ENCODE measurements at places on chromosomes 6 and 20.

GRCh38 chr20:57400821-57401564 lies 9.8 kb downstream of the RBM38 start:
- DNase-seq = no peak

DNA sequence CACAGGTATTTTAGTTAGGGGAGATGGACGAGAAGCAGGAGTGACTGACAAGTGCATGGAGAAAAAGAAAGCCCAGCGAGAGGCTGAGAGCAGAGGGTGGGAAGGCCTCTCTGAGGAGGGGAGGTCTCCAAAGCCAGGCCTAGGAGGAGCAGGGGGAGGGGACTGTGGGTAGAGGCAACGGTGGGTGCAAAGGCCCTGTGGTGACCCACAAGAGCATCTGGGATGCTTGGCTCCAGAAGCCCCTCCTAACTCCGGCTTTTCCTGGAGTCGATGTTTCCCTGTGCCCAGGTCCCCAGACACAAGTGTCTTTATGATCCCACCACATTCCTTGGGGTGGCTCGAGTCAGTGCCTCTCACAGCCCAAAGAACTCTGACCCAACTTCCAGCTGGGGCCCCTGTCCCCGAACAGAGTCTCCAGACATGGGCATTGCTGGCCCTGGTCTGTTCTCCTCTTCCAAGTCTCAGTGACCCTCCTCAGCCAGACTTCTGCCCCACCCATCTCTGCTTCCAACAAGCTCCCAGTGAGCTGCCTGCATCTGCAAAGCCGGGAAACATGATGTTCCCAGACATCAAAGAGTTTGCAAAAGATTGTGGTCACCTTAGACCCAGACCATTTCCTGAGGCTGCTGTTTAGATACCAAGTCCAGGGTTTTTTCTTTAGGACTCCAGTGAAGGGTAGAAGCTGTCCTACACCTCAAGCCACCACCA lies 11.1 kb upstream of the BMP7 start:
- DNase-seq = no peak

- DNase-seq = no peak
Measured at GRCh38 chr20:43945391-43946205, 30.9 kb downstream of the TOX2 start.

GRCh38 chr6:155967322-155967721 lies 511.7 kb upstream of the NOX3 start:
- no peak for DNase-seq

GRCh38 chr6:14510038-14510437 lies 392.5 kb downstream of the CD83 start:
- DNase-seq = no peak

DNA sequence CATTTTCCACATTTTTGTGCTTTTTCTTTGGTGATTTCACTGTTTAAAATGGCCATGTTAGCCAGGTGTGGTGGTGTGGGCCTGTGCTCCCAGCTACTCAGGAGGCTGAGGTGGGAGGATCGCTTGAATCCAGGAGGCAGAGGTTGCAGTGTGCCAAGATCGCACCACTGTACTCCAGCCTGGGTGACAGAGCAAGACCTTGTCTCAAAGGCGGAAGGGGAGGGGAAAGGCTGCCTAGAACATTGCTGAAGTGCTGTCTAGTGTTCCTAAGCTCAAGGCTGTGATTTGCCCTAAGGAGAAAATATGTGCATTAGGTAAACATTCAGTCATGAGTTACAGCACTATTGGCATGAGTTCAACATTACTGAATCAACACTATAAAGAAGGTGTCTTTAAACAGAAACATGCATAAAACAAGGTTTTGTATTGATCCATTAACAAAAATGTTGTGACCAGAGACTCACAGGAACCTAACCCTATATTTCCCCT lies 14.0 kb downstream of the ZC2HC1B start:
- DNase-seq = peak; percentile 34

DNA sequence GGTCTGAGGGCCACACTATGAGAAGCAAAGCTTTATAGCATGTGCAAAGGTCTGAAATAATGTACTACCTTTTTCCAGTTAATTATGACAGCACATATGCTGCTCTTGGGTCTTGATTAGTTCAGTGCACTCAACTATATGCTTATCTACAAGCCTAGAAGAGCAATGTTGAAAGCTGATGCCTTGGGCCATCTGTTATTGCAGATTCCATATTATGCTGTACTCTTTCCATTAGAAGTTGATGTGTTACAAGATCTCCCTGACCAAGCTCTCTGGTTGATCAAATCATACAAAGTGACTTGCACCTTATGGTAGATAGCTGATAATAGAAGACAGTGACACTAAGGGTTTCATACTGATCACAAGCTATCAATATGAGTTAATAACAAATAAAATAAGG lies 327.3 kb downstream of the FRK start:
- DNase-seq = no peak

DNA sequence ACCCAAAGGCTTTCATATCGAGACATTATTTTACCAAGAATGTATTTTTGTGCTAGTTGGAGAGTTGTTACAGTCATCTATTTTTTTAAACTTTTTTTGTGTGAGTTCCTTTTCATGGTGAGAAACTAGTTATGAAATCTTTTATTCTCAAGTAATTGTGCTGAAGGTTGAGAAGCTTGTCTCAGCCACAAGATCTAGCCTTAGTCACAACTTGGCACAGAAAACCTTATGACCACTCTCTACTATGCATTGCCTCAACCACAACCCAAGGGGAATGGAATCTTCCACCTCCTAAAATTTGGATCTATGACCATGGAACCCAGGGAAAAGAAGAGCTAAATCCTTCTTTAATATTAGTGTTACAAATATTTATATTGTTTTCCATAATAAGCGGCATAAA lies 58.5 kb downstream of the HS3ST5 start:
- peak; percentile 16 for DNase-seq

GRCh38 chr6:82144007-82144851 lies 103.3 kb downstream of the IBTK start:
- DNase-seq = peak; percentile 96

GRCh38 chr20:63628246-63628975 lies 1.5 kb upstream of the GMEB2 start:
- DNase-seq = peak; percentile 78

DNA sequence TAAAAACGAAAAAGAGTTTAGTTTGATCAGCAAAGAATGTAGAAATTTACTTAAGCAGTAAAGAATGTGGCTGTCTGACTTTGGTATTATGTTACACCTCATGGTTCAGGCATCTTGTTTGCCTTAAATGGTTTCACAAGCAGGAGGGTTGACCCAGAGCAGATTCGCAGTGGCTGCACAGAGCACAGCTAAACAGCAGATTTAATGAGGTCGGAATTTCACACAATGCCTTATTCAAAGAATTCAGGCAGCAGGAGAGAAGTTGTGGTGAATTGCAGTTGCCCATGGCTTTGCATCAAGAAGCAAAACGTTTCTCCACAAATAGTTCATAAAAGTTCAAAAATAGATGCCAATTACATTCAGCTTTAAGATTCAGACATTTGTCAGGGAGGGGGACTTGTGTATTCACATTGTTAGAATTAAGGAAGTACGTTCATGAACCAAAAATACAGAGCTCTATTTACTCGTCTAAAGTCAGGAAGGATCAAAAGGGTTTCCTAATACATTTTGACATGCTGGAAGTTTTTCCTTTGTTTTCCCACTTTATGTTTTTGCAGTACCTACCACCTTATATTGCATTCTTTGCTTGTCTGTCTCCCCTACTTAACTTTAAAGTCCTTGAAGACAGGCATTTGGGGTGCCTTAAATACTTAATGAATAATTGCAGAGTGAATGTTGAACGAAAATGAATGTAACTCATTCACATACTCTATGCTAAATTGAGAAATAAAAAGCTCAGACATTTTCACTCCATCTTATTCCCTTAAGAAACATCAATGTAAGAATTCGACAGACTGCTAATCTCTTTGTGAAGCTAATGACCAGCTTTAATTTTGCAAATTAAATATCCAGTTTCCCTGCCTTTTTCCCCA lies 1163.6 kb upstream of the CITED2 start:
- DNase-seq = peak; percentile 72

GRCh38 chr6:28480253-28480932 lies 35.2 kb downstream of the GPX6 start:
- DNase-seq = no peak

DNA sequence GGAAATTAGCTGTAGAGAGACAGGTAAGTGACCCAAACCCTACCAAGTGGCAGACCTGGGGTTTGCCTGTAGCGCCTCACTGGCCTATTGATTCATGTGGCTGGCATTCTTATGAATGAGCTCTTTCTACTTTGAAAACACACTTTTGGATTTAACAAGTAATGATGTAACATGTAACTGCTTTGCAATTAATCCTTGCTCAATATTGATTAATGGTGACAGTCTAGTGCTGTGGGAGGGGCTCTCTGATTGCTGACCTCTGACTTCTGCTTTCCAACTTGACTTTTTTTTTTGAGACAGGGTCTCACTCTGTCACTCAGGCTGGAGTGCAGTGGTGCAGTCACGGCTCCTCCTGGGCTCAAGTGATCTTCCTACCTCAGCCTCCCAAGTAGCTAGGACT lies 82.7 kb downstream of the TIAM2 start:
- DNase-seq = no peak

DNA sequence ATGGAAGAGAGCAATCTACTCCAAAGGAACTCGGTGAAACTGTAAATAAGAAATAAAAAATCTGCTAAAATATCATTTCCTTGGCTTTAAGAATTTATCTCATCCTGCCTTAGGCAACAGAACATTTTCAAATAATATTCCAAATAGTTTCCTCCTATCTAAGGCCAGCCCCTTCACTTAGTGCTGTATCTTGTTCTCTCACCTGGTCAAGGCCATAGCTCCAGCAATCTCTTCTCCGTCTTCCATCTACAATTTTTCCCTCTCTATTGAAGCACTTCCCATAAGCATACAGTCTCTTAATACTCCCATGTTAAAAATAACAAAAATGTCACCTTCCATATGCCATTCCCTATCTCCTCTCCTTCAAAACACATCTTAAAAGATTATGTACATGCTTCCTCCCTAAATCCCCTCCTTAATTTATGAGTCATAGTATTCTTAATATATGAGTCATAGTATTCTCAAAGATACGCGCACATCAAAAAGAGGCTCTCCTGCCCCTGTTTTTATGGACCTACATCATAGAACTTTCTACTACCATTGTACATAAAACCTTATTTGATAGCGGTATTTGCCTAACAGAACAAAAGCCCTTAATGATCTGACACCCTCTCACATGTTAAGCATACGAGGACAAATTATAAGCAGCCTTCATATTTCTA lies 146.9 kb downstream of the PDE10A start:
- no peak for DNase-seq

- DNase-seq = no peak
Measured at GRCh38 chr20:58136149-58136484, 92.3 kb downstream of the ANKRD60 start.

GRCh38 chr20:36043441-36043840 lies 75.1 kb downstream of the CNBD2 start:
- DNase-seq = no peak

- no peak for DNase-seq
Measured at GRCh38 chr6:43941174-43941573, 171.2 kb downstream of the VEGFA start.

- no peak for DNase-seq
Measured at GRCh38 chr6:11065436-11066202, 21.5 kb upstream of the ELOVL2 start.

Data from mammary epithelial cell (primary cell).